ENCODE measurements at places on chromosomes 4 and X. TPM values are rescaled to one million over a fixed set of nuclear protein-coding genes. Genes with fewer than 3 reads are reported as not detected.

Gene USP17L12
- total RNA-seq, result not detected

Gene ADGRA3
- 42.3 TPM for total RNA-seq

Gene GCNA
- 2.3 TPM for total RNA-seq

Gene GAGE12H
- not detected for total RNA-seq

Data from mammary epithelial cell (primary cell).